ENCODE measurements at places on chromosomes 7 and 10. TPM values are rescaled to one million over a fixed set of nuclear protein-coding genes. Genes with fewer than 3 reads are reported as not detected.

DNA sequence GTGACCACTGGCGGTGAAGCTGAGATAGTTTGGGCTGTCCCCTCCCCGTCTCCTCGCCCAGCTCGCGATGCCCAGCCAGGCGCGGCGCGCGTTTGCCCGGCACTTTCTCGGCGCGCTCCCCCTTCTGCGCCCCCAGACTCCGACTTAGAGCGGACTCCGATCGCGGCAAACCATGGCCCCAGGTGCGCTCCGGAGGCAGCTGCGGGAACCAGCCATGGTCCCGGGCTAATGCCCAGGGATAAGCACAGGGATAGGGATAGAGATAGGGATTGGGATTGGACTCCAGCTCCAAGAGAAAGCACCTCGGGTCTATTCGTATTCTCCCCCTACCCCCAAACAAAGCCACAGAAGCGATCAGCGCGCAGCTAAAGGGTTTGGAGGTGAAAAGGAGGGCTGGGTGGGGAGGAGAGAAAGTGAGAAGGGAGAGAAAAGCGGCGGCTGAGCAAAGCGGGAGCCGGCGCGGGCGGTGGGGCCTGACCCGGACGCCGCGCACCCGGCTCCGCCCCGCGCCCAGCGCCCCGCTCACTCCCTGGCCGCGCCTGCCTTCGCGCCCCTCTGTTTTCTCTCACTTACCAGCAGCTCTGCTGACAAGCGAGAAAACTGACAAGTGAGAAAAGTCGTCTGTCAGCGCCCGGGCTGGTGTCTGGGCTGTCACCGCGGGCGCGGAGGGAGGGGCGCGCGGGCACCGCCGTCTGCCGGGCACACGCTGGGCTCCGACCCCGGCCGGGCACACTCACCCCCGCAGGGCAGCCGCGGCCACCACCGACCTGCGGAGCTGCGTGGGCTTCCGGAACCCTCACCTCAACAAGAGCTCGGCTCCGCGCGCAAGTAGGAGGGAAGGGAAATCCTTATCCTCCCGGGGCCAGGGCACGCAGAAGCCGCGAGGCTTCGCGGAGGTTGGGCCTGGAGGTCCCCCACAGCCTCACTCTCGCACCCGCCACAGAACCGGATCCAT is at the start of gene PDE1C:
Gene PDE1C (minus strand): TSS at position 2 of the 955 bp plus-strand sequence.
- DNase-seq = peak; percentile 60

- DNase-seq = no peak
Observed at GRCh38 chr7:91206361-91206960, 57.8 kb upstream of the FZD1 start.

- DNase-seq = peak; percentile 95
Observed at GRCh38 chr10:59709395-59710125, at the start of gene SLC16A9. TSS of gene SLC16A9 (minus strand) at chr10:59709850. CDS start at chr10:59684291, 25,559 bp downstream.

The FAM25G gene
- not detected for total RNA-seq

DNA sequence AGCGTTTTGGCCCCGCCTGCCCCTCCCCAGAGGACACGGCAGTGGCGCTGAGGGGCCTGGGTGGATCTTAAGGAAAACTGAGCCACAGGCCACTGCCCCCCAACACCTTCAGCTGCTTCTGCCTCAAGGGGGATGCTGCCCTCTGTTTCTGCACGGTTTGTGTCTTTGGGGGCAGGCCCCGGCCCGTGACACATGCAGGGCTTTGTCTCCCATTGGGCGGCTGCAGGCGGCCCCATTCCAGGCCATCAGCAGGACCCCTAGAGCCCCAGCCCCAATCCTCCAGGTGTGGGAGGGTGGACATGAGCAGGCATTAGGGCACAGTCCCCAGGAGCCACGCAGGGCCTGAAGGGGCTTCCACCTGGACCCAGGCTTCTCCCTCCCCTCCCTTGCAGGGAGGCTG is 25.3 kb upstream of the PPP2R2D start:
- no peak for DNase-seq

- no peak for DNase-seq
Observed at GRCh38 chr7:105376908-105377533, 11.7 kb downstream of the SRPK2 start.

- peak; percentile 48 for DNase-seq
Observed at GRCh38 chr7:83629117-83629880, 19.6 kb downstream of the SEMA3E start.

- no peak for DNase-seq
Observed at GRCh38 chr10:43708262-43708661, 59.6 kb upstream of the ZNF32 start.

DNA sequence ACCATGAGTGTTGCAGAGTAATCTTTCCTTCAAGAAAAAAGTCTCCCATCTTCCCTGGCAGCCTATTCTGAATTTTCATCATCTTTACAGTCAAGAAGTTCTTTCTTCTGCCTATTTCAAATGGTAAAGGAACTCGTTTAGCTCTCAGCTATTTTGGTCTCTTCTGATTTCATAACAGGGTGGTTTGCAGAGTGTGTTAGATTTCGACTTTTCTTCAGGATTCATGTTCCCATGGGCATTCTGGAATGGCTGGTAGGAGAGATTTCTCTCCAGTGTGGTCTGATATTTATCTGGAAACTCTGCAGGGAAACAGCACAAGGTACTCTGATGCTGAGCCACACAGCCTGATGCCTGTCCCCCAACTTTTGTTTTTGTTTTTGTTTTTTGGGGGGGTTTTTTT is 111.1 kb upstream of the FAM171A1 start:
- DNase-seq = no peak

DNA sequence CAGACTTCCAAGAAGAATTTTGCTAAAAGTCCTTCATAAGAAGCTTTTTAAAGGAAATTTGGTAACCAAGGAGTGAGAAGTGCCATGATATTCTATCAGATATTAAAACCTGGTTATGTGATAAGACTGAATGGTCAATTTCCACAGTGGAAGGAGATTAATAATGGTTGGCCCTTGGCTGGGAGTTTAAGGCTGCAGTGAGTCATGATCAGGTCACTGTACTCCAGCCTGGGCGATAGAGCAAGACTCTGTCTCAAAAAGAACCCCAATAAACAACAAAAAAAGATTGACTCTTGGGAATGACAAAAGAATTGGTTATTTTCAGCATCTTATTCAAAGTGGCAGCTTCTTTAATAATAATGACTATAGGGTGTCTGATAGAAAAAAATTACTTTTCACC is 37.2 kb downstream of the EXOC4 start:
- DNase-seq = no peak

GRCh38 chr7:28808796-28809533 is 149.2 kb downstream of the TRIL start:
- DNase-seq = no peak

DNA sequence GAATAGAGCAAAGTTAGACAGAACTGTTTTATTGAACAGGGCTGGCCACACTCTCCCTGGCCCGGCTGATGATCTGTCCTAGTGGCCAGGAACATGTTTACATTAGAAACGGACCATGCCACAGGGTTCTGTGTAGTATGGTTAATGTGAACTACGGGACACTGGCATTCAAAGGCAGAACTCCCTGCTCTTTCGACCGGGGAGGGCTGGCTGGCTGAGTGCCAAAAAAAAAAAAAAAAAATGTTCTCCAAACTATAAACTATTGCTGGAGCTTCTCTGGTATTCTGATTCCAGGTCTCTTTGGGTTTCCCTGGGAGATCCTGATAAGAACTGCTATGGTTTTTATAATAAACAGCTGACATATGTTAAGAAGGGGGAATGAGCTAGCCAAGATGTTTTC is 1262.6 kb upstream of the SORCS1 start:
- no peak for DNase-seq

The PIP gene
- total RNA-seq = 0.47 TPM

GRCh38 chr10:79482304-79482703 is 30.0 kb upstream of the EIF5AL1 start:
- DNase-seq = no peak

DNA sequence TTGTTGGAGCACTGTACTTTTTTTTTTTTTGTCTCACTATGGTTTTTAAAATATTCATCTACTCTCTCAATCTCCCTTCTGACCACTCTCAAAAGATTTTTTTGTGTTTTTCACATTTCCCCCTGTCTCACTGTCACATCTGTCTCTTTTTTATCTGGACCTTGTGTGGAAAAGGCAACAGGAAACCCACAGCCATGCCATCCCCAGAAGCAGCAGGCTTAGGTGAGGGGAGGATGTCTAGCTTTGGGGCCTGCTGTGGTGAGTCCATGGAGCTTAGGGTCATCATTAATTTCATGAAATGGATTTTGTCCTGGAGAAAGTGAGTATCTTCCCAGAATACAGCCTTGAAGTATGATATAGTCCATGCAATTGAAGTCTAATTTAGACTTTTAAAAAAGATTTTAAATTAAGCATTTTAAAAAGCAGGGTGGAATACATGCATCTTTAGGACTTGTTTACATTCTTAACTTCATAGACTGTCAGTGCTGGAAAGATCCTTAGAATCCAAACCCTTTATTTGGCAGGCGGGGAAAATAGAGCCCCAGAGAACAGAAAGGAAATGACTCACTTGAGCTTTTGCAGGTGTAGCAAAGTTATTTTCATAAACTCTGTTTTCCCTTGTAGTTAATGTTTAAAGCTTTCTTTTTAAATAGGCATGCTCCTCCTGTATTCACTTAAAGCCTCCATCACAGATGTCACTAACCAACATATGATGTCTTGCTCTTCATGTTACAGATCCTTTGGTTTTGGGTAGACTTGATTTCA is 25.1 kb downstream of the MINDY4 start:
- no peak for DNase-seq

DNA sequence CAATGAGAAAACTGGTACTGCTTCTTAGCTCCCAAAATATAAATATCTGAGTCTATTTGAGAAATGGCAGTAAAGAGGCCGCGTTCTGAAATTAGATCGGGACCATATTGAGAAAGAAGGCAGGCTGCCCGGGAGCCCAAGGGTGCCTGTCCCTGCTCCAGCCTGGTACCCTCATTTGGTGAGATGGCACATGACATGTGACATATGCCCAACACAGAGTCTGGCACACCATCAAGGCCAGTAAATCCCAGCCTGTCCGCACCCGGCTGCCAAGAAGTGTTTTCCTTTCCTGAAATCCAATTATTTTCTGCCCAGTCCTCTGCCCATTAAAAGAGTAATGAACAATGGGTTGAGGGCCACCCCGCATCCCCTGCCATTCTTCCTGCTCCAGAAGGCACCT is 66.4 kb downstream of the CDH23 start:
- no peak for DNase-seq

GRCh38 chr7:155725006-155725355 is 80.5 kb downstream of the RBM33 start:
- DNase-seq = no peak

- DNase-seq = peak; percentile 70
Observed at GRCh38 chr10:69879634-69880257, 78.0 kb downstream of the COL13A1 start.

- DNase-seq = no peak
Observed at GRCh38 chr7:85103962-85104361, 82.9 kb downstream of the SEMA3D start.

The CTAGE4 gene
- 4.9 TPM for total RNA-seq

- peak; percentile 38 for DNase-seq
Observed at GRCh38 chr10:35644050-35644950, 2.2 kb upstream of the FZD8 start.

- no peak for DNase-seq
Observed at GRCh38 chr7:92835851-92836488, 403 bp downstream of the CDK6 start.

- no peak for DNase-seq
Observed at GRCh38 chr10:84497978-84498377, 169.6 kb downstream of the CCSER2 start.

GRCh38 chr10:89367529-89367928 is 10.3 kb upstream of the IFIT1B start:
- no peak for DNase-seq

DNA sequence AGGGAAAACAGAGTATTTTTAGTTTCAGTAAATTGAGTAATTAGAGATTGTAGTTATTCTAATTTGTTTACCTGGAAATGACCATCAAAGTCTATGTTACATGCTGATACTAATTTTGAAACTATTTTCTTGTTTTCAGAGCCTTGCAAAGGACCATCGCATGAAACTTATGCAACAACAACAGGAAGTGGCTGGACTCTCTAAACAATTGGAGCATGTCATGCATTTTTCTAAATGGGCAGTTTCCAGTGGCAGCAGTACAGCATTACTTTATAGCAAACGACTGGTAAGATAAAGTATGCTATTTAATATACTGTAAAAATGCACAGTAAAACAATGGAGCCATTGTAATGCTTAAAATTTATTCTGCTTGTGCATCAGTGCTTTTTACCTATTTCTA is 78.5 kb downstream of the TRIM24 start:
- no peak for DNase-seq

The WNT8B gene
- total RNA-seq = not detected

The PLEKHS1 gene
- total RNA-seq = 0.41 TPM

The WDR37 gene
- total RNA-seq = 23.5 TPM

- DNase-seq = no peak
Observed at GRCh38 chr7:45663167-45663921, 89.2 kb downstream of the ADCY1 start.

DNA sequence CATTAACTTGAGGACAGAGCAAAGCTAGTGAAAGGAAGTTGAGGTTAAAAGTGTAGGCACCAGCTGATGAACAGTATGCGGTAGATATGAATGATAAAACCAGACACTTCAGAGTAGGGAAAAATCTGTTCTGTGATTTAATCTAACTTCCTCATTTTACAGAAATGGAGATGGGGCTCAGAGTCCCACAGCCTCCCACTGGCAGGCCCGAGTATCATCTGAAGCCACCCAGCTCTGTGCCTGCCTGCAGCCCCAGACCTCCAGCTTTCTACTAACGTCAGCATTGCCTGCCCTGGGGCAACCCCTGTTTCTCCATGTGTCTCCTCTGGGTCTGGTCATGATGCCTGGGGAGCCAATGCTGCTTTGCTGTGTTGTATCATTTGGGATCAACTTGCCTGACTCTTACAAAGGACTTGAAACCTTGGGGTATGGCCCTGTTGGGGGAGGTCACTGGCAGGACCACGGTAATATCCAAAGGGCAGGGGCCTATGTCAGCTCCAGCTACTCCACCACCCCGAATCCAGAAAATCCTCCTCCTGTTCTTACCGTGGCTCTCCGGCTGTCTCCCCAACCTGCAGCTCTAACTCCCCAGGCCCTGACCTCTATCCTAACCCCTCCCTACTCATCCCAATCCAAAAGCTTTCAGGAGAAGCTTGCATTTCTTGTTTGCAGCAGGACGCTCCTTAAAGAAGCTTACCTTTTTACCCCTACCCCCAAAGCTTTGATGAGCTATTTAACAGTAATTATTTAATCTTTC is 56.2 kb upstream of the NPY start:
- no peak for DNase-seq

GRCh38 chr7:40570223-40570622 is 435.4 kb downstream of the SUGCT start:
- no peak for DNase-seq

The ARMC3 gene
- 5.5 TPM for total RNA-seq

The DOCK1 gene
- total RNA-seq = 81.7 TPM

DNA sequence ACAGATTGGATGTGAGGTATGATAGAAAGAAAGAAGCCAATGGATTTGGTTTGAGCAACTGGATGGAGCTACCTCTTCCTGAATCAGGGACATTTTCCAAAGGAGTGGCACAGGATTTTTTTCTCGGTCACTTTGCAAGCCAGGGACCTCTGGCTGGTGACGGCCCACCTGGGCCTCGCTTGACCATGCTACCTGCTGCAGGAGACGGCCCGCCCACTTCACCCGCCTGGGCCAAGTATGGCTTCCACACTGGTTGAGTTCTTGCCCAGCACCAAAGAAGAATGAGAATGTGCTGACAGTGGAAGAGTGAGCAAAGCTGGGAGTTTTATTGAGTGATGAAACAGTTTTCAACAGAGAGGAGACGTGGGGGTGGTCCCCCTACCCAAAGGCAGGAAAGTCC is 24.5 kb upstream of the SH3PXD2A start:
- no peak for DNase-seq

- no peak for DNase-seq
Observed at GRCh38 chr10:116093031-116093430, 180.0 kb downstream of the GFRA1 start.

GRCh38 chr10:61812920-61813319 is 88.6 kb upstream of the ARID5B start:
- DNase-seq = no peak

All from kidney (tissue), 22 donors.